ENCODE measurements at places on chromosomes 7 and 10. TPM values are rescaled to one million over a fixed set of nuclear protein-coding genes. Genes with fewer than 3 reads are reported as not detected.

PVRIG gene
- not detected for total RNA-seq

ZNF117 gene
- 72.7 TPM for total RNA-seq

CDC14C gene
- not detected for total RNA-seq

NXPH1 gene
- total RNA-seq, result 0.10 TPM

NRCAM gene
- 7.9 TPM for total RNA-seq

APBB1IP gene
- total RNA-seq, result 9.5 TPM

NPTX2 gene
- 2.4 TPM for total RNA-seq

ZNF804B gene
- not detected for total RNA-seq

TBL2 gene
- total RNA-seq, result 33.2 TPM

METTL2B gene
- total RNA-seq, result 22.5 TPM

KIN gene
- total RNA-seq, result 11.0 TPM

DLG5 gene
- total RNA-seq, result 25.2 TPM

ABCF2 gene
- 16.7 TPM for total RNA-seq

HOXA11 gene
- total RNA-seq, result 0.20 TPM

DNA sequence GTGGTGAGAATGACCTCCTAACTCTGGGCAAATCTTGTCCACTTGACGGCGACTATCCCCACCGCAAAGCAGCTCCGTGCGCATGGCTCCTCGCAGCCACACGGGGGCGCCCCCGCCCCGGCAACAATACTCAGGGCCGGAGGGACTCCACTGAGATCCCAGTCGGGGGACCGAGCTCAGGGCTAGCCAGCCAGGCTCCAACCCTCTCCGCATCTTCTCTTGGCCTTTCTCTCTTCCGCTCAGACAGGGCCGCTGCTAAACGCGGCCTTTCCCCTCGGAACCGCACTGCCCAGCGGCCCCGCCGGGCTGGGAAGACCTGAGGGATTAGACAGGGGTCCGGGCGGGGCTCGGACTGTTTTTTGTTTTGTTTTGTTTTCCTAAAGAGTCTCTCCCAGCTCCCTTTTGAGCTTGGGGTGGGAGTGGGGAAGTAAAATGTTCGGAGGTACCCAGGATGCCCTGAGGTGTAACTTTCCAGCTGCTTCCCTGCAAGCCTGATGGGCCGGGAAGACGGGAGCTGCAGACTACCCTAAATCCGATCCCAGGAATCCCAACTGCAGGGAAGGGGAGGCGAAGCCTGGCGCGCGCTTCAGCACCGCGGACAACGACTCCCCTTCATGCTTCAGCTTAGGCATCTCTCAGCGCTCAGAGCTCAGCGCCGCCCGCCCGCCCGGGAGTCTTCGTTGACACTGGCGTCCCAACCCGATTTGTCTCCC, 2.7 kb downstream of the KCNIP2 start:
- DNase-seq, result peak; percentile 79

- no peak for DNase-seq
Measured at GRCh38 chr7:44378744-44379143, 53.4 kb upstream of the CAMK2B start.

DNA sequence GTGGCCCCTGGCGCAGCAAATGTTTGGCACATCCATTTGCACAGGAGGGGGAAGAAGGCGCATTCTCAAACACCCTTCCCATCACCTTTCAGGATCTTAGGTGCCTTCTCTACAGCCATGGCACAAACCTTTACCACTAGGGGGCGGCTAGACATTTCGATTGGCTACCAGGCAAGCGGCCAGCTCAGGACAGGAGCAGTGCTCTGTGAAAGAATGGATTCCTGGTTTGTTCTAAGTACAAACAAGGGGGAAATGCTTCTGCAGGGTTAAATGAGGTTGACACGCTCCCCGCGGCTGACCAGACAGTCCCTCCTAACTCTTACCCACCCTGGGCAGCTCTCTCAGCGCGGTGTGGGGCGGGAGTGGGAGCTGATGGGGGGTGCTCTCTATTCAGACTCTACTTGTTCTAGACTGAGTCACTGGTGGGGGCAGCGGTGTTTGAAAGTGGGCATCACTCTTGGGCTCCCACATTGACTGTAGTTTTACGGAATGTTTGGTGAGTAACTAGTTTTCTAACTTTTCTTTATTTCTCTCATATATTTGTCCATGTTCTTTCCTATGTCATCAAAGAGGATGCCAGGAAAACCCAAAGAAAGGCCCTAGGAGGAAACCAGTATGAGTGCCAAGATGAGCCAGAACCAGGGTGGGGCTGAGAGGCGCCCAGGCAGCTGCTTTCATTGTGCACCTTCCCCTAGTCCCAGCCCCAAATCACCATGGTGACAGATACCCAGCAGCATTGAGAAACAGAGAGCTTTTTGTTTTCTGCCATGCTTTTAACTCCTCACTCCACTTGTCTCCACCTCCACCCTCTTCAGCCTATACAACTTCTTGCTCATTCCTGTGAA, 61.4 kb upstream of the GPR158 start:
- no peak for DNase-seq

- no peak for DNase-seq
Measured at GRCh38 chr7:113810080-113810744, 108.6 kb downstream of the PPP1R3A start.

GRCh38 chr10:74981831-74982633, 129.4 kb upstream of the SAMD8 start:
- DNase-seq, result no peak

GRCh38 chr10:78472551-78472890, 438.9 kb downstream of the RPS24 start:
- DNase-seq, result no peak

GRCh38 chr10:115974816-115975430, 298.1 kb downstream of the GFRA1 start:
- DNase-seq, result no peak

- DNase-seq, result no peak
Measured at GRCh38 chr10:97042716-97043562, 142.8 kb downstream of the SLIT1 start.

DNA sequence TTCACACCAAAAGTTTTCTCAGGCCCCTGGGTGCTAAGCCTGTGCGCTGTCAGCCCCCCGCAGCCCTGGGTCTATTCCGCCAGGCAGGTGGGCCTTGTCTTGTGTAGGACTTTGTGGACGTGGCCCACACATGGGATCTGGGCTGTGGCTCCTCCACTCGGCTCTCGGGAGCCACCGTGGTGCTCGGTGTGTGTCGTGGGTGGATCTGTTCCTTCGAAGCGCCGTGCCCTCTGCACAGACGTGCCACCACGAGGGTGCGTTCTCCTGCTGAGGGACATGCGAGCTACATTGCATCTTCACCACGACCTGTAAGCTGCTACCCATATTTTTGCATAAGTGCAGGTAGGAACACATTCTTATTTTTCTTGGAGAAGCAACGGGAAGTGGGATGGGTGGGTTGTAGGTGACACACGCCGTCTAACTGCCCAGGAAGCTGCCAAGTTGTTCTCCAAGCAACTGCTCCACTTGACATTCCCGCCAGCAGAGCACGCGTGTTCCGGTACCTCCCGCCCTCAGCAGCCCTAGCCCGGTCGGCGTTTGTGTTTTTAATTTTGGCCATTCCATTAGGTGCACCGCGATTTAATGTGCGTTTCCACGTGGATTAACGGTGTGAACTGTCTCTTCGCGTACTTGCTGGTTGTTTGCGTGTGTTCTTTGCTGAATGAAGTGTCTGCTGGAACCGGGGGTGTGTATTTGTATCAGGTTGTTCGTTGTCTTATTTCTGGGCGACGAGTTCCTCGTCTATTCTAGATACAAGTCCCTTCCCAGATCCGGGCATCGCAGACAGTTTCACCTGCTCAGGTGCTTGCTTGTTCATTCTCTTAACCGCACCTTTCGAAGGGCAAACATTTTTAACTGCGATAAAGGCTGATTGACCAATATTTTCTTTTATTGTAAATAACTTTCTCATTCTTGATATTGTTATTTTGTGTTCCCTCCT, 47.4 kb upstream of the CFAP46 start:
- no peak for DNase-seq

DNA sequence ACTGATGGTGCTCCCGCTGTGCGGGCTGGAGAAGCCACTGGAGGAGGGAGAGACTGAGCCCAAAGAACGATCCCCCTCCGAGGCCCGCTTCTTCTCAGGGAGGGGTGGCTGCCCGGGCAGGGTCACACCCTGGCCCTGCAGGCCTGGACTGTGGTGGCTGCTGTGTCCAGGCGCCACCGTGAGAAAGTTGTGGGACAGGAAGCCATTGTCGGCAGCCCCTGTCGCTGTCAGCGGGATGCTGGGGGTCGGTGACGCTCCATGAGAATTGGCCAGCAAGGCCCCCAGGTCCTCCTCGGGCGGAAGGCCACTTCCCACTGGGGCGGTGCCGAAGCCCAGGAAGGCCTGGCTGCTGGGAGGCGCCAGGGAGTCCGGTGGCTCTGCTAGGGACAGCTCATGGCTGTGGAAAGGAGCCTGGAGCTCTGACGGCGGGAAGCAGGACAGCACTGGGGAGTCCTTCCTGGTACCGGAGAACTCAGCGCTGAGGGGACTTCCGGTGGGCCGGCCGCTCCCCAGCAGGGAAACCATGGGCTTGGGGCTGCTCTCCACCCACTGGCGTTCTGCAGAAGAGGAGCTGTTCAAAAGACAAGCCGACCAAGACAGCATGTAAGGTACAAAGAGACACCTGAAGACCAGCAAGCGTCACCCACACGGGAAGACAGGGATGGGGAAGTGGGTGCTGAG, 278.8 kb downstream of the TNS3 start:
- no peak for DNase-seq

DNA sequence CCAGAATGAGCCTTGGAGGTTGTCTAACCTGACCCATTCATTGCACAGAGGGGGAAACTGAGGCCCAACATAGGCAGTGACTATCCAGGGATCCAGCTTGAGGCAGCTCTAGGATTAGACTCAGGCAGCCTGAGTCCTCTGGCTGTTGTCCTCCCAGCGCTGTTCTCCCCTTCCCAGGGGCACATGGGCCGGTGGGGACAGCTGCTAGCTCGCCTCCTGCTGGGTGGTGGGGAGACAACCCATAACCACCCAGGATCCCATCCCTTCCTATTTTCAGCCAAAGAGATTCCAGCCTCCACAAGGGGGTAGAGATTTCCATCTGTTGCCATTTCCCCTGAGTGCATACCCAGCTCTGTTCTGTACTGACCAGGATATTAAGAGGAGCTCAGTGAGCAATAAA, 145.1 kb upstream of the GPR26 start:
- no peak for DNase-seq

DNA sequence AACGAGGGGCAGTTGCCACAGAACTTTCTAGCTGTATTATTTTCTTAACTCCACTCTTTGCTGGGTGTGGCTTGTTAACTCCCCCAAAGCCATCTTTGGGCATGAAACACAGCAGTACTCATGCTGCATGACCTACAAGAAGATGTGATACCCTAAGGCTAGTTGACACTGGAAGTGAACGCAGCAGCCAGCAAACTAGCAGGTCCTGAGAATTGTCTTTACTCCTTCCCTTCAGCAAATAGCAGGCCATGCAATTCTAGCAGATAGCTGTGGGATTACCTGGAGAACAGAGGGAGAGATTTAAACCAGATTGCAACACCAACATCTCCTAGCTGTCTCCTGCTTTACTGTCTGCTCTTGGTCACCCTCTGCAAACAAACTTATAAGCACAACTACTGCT, 688.0 kb upstream of the ZWINT start:
- no peak for DNase-seq

DNA sequence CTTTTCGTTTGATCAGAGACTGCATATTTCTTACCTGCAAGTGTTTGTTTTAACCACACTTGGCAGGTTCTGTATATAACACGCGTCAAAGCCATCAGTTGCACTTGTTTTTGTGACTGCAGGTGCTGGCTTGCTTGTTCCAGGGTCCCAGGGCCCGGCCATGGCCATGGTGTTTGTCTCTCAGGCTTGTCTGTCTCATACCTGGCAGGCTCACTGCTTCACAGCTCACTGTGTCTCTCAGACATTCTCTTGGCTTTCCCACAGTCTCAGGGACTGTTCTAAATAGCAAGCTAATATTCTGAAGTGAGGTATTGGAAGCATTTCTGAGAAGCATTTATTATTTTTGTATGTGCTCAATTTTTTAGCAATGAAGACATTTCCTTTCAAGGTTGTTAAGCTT, 46.9 kb downstream of the GPR141 start:
- peak; percentile 13 for DNase-seq

DNA sequence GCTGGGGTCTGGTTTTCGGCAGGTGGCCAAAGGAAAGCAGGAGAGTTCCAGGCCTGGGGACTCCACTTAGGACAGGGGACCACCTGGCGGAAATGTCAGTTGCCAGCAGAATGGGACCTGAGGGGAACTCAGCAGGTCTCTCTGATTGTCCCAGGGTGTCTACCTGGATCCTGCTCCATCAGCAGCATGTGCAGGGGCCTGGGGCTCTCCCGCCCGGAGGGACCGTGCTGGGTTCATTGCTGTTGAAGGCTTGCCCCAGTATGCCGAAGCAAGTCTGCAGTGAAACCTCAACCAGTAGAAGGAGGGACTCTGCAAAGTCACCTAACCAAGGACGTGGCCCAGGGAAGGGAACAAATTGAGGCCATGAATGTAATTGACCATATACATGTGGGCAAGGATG, 506.5 kb upstream of the MKI67 start:
- no peak for DNase-seq

DNA sequence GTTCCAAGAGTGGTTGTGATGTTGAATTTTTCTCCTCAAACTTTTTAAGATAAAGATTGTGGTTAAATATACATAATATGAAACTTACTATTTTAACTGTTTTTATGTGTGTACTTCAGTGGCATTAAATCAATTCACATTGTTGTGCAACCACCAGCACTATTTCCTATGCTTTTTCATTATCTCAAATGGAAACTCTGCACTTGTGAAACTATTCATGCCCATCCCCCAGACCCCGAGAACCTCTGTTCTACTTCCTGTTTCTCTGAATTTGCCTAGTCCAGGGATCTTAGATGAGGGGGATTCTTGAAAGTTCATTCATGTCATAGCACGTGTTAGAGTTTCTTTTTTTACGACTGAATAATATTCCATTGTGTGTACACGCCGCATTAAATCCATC, 67.0 kb downstream of the WDR37 start:
- no peak for DNase-seq

GRCh38 chr7:38427279-38427955, 154.0 kb upstream of the TARP start:
- no peak for DNase-seq

- DNase-seq, result no peak
Measured at GRCh38 chr10:49280001-49280408, 19.0 kb upstream of the C10orf71 start.

GRCh38 chr7:29146057-29146706, at the start of gene CPVL:
TSS of gene CPVL (minus strand) at chr7:29146537. CDS start at chr7:29121061, 25,476 bp downstream.
- DNase-seq, result no peak

DNA sequence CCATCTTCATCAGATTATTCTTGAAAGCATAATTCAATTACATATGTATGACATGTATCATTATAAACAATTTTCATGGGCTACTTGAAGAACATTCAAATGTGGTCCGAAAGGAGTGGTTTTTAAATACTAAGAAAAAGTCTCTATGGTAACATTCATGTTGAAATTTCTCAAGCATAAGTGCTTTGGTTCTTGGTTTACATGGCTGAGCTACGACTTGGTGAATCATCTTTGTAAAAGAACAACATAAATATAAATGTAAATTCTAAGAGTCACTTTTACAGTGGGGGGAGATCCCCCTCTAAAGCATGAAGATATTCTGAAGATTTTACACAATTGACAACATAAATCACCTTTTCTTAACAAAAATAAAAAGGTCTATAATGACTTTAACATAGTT, 118.6 kb downstream of the MAGI2 start:
- no peak for DNase-seq
